ENCODE measurements at places on chromosomes 11 and 22.

DNA sequence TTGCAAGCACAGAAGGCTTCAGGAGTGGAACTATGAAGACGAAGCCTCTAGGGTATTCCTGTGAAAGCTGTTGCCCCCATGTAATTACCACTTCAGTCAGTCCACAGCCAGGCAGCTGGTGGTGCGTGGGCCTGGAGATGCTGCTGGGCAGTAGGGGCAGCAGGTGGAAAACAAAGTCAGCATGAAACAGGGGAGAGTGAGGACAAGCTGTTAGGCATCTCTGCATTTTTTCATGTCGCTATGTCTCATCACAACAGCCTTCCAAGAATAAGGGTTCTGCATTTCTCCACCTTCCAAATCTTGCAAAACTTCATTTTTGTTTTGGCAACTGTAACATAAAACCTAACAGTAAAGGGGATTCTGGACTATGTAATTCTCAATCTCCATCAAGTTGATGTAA, 757.5 kb downstream of the NELL1 start:
- DNase-seq = no peak

DNA sequence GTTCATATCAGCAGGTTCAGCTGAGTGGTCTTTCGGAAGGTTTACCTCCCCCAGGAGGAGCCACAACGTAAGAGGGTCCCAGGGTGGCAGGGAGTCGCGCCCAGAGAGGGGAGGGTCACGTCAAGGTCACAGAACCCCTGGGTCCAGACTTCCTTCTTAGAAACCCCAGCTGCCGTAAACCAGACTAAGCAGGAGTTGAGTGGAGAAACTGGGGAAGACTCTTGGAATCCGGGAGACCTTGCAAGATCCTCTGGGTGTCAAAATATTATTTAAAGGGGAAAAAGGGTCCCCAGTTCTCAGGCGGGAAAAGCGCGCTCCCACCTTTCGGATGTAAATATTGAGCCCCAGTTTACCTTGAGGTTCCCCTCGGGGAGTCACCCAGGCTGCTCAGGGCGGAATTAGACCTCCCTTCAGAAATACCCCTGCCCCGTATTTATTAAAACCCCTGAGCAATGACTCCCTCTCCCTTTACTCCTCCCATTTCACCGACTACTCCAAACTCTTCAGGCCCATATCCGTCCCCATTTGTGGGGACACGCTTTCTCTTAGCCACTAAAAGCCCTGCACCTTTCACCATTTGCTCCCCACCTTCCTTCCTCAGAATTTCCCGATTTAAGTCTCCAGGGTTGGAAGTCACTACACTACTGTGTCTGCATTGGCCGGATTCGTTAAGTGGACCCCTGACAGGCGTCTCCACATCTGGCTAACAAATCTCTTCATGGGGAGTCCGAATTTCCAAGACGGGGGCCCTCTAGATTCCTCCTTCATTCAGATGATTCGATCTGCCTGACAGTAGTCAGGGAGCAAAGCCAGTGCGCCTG, 4.2 kb downstream of the SLC17A6 start:
- DNase-seq = no peak

- DNase-seq = no peak
Measured at GRCh38 chr11:134043821-134044420, 25.0 kb upstream of the JAM3 start.

GRCh38 chr11:34075178-34075820, 23.8 kb downstream of the CAPRIN1 start:
- DNase-seq = peak; percentile 29

GRCh38 chr11:130124096-130124495, 35.5 kb upstream of the ST14 start:
- peak; percentile 45 for DNase-seq

DNA sequence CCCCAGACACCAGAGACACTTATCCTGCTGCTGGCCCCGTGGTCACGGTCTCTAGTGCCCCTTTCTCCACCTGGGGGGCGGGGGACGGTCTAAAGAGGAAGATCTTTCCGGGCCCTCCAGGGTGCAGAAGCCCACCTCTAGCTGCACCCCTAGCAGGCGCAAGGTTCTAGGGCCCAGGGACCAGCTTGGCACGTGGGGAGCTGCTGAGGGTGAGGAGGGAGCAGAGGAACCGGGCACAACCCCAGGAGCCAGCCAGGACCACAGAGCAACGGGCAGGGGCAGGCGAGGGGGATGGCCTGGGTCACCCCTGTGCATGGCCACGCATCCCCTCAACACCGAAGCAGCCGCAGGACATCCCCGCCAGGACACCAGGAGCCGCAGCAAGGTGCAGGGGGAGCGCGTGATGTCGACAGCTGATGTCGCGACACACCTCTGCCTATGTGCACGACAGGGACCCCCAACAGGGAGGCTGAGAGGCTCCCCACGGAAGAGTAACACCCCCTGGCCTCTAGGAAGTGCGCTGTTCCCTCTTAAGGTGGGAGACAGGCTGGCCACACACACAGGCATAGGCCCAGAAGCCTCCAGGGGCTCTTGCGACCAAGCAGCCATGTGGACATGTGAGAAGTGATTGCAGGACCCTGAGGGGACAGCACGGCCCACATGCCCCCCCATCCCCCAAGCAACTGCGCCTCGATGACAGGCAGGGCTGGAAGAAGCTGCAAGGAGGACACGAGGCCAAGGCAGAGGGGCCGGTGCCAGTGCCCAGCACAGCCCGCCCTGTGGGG, 5.1 kb downstream of the LRFN4 start:
- no peak for DNase-seq

DNA sequence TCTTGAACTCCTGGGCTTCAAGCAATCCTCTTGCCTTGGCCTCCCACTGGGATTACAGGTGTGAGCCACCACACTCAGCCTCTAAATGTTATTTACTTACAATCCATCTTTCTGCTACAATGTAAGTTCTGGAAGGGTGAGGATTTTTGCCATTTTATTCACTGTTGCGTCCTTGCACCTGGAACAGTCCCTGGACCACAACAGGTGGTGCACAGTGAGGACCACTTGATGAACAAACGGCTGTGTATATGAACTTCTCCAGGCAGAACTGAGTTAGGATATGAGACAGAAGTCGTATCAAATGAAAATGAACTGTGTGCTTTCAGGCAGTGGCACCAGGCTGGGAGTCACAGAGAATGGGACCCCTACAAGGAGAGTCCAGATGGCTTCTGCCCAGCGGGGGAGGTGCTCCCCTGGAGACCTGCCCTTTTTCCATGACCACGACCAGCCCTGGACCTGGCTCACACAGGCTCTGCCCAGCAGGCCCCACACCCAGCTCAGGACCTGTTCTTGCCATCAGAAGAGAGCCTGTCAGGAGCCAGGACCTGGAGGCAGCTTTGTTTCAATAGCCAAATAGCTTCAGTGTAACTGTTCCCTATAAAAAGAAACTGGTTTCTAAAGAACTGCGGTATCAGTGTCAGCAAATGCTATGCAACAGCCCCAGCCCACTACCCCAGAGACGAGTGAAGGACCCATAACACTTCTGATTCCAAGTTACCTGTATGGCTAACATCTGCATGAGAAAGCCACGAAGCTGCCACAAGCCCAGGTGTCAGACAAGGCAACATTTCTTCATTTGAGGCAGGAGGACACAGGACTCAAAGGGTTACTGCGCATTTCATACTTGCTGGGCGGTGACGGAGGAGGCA, 104.9 kb downstream of the MICAL3 start:
- DNase-seq = no peak

- no peak for DNase-seq
Measured at GRCh38 chr22:38167988-38168407, 13.6 kb downstream of the PLA2G6 start.

DNA sequence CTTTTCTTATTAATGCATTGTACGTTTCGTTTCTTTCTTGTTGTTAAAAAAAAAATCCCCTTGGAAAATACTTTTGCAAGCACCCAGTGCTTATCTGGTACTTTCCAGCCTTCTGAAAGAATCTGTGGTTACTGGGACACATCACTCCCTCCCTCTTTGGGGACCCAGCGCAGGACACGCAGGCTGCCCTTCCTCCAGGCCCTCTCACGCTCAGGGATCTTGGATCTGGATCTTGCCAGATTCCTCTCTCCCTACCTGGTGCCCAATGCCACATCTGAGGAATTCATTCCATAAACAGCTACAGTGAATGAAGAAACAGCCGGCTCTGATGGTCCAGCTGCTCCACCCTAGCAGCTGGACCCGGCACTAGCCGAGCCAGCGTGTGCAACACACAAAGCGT, 55.7 kb downstream of the PHF21B start:
- DNase-seq = no peak

DNA sequence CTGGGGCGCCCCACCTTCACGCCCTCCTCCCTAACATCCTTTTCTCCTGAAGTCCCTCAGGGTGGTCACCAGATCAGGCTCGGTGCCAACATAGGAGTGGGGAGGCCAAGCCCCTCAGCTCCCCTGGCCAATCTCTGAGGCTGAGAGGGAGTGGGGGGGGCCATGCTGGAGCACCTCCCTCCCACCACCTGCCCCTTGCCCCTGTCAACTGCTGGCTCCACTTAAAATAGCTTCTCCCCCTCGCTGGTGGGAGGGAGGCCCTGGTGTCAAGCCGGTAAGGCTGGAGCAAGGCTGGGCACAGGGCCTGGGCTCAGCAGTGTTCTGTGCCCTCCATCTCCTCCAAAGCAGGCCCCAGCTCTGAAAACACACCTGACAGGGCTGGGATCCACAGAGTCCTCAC, 4.9 kb downstream of the PLXNB2 start:
- DNase-seq = no peak

GRCh38 chr11:40166892-40167291, 1292.6 kb downstream of the LRRC4C start:
- no peak for DNase-seq

DNA sequence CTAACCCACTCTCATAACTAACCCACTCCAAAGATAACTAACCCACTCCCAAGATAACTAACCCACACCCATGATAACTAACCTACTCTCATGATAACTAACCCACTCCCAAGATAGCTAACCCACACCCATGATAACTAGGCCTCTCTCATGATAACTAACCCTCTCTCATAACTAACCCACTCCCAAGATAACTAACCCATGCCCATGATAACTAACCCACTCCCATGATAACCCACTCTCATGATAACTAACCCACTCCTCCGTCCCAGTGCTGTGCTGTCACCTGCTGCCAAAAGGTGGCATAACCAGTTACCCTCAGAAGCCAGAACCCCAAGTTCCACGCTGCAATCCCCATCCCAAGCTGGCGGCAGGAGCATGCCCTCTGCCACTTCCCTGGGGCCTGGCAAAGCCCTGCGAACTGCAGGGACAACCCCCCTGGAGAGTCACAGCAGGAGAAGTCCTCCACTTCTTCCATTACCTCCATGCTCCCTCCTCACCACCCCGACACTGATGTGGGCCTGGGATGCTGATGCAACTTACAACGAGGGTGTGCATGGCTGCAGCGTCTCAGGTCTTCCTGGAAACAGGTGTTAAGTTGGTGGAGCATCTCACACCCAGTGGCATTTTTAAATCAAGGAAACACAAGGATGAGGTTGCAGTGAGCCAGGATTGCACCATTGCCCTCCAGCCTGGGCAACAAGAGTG, 30.8 kb upstream of the CELSR1 start:
- DNase-seq = no peak

DNA sequence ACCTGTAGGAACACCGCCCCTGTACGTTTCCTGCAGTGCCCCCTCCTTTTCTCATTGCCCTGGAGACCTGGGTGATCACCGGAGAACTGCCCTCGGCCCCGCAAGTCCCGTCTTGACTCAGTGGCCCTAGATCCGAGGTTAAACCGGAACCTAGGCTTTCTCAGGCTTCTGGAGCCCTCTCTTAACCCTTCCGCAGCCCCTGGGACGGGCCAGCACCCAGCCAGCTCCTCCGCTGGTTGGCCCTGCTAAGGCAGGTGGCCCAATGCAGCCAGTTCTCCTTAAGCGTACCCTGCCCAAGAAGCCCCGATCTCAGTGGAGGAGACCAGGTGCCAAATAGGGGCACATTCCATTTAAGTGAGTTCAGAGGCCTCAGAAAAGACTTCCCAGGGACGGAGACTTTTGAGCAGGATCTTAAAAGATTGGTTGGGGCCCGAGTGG, 776 bp downstream of the NLRX1 start:
- no peak for DNase-seq

DNA sequence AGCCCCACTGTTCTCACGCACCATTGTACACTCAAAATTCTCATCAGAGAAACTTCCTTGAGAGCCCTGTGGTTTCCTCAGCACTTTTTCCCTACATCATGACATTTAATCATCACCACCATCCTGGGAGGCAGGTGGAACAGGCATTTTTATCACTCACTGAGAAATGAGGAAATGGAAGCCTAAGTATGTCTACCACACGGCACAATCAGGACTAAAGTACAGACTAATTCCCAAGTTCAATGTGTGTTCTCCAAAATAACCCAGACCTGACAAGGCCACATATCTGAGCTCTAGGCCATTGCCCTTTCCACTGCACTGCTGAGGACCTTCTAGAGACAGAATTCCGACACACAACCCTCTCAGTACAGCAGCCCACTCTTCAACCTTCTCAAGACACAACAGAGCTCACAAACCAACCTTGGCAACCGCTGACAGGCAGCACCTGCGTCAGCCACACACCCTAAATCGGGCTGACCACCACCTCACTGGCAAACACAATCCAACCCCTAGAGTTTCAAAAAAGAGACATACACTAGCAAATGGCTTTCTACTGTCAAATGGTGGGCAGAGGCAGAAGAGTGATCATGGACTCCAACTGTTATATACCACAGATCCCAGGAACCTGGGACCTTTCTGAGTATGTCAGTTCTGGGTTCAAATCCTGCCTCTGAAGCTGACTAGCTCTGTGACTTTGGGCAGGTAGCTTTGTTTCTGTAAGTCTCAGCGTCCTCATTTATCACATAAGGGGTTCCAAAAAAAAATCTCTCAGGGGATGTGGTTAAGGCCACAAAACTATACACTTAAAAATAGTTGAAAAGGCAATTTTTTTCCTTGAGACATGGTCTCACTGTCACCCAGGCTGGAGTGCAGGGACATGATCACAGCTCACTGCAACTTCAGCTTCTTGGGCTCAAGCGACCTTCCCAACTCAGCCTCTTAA, 16.3 kb downstream of the SMCO4 start:
- DNase-seq = no peak

DNA sequence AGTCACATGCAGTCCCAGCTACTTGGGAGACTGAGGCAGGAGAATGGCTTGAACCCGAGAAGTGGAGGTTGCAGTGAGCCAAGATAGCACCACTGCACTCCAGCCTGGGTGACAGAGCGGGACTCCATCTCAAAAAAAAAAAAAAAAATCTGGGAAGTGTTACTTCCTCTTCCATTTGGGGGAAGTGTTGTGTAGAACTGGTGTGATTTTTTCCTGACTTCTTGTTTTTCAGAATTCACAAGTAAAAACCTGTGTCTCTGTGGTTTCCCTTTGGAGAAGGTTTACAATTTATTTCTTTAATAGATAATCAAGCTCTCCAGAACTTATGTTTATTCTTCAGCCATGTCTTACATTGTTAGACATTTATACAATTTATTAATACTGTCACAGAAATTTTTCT, 396.1 kb downstream of the BRD1 start:
- no peak for DNase-seq
